ENCODE measurements at places on chromosomes 16 and 17.
A peak's percentile ranks its signal among the peaks of the same experiment; 100 is the strongest.

DNA sequence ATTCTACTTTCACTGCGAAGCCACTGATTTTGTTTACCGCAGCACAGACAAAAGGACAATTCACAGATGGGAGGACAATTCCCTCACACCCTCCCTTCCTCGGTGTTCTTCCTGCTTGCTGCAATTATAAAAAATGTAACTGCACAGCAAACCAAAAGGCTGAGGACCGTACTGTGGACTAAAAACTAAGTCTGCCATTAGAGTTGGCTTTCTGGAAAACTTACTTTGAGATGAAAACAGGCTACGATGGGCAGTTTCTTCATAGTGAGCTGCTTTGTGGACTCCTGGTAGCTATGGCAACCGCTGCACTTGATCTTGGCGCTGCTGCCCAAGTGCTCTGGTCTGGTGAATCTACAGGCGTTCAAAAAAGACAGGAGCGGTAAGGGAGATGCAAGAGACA is 35.2 kb downstream of the USP22 start:
- no peak for DNase-seq

DNA sequence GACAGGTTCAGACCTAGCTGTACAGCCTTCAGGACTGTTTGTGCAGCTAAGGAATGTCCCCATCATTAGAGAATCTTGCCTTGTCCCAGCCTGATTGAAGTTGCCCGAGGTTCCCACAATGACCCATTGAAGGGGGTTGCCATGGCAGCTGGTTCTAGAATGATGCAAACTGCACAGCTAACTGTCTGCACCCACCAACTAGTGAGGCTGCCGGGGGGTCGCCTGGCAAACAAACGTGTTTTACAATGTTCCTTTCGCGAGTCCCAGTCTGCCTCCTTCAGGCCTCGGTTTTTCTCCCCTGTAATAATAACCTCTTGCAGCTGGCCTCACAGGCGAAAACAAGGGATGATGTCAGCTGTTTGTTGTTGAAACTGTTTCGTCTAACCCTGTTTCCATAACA is 5.5 kb downstream of the C16orf96 start:
- DNase-seq = no peak

DNA sequence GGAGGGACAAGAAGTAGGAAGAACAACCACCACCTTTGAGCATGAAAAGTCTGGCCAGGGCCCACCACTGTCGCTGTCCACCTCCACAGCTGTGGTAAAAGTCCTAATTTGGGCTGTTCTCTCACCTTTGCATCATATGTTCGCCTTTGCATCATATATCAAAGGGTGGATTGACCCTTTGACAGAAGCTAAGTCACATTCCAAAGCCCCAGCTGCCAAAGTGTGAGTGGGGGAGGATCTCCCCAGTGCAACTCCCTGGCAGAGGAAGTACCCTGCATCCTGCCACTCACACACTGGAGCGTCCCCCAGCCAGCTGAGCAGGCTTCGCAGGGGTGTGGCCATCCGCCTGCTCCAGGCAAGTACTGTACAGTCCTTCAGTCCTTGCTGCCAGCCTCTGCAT is 12.7 kb upstream of the SPECC1 start:
- no peak for DNase-seq

GRCh38 chr17:38563362-38564253 is 42.1 kb downstream of the SRCIN1 start:
- no peak for DNase-seq

GRCh38 chr17:36892112-36892838 is 45.0 kb upstream of the LHX1 start:
- no peak for DNase-seq

- no peak for DNase-seq
Observed at GRCh38 chr16:8928467-8928957, 35.2 kb downstream of the USP7 start.

GRCh38 chr16:84266451-84266850 is 26.6 kb upstream of the KCNG4 start:
- no peak for DNase-seq

- no peak for DNase-seq
Observed at GRCh38 chr17:59651346-59651745, 31.7 kb downstream of the CLTC start.

- no peak for DNase-seq
Observed at GRCh38 chr17:83035722-83036121, 43.7 kb upstream of the METRNL start.

DNA sequence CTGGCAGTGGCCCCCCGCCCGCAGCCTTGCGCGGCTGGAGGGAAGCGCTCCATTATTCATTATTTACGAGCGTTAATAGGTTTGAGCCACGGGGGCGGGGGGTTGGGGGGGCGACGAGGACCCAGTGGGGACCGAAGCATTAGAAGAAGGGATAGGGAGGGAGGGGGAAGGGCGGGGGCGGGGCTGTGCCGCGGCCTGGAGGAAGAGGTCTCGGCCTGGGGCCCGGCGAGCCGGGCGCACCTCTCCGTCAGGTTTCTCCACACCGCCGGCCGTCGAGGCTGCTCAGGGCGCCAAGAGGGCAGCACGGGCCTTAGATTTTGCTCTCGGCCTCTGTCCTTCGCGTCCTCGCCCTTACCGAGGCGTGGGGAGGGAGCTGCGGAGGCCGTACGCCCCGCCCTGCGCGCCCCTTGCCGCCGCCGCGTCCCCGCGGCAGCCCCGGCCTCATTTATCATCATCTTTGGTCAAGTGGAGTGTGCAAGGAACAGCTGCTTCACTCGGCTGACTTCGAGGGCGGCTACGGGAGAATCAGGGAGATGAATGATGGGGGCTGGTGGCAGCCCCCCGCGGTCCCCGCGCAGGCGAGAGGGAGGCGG is 54.2 kb downstream of the SREBF1 start:
- no peak for DNase-seq

DNA sequence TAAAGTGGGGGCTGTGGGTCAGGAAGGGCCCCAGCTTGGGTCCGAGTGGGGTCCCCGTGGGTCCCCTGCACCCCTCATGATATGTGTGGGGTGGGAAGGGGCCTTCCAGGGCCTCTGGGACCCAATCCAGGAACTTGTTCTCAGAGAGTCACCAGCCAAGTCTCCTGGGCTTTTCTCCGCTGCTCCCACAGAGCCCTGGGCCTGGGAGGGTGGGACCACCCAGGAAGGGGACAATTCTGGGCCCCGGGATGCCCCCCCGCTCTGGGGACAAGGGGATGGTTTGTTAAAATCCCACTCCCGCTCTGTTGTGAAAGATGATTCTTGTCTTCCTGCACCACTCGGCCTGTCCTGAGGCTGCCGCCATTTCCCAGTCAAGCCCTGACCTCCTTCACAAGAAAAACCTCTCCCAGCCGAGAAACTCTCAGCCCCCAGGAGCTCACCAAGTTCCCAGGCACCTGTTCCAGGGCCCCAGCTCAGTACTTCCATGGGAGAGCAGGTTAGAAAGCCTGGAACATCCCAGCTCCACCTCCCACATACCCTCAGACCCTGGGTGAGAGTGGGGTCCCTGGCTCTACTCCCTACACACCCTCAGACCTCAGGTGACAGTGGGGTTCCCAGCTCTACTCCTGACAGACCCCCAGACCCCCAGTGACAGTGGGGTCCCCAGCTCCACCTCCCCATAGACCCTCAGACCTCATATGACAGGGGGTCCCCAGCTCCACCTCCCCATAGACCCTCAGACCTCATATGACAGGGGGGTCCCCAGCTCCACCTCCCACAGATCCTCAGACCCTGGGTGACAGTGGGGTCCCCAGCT is 75.1 kb downstream of the METRNL start:
- no peak for DNase-seq

DNA sequence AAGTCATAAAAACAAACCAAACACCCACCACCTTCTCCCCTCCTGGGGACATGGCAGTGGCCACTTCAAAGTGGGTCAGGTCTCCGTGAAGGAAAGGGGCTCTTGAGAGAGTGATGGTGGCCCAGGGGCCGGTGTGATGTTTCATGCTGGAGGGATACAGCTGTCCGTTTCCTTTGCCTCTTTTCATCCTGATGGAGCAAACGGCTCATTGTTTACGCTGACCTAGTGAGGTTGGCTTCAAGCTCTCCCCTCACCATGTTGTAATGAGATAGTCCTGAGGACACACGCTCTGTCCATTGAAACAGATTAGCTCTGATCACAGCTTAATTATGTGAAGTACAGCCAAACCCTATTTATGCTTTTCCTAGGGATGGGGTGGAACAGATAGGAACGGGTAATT is 34.2 kb downstream of the CDH13 start:
- no peak for DNase-seq

- DNase-seq = no peak
Observed at GRCh38 chr16:88317613-88317965, 65.2 kb upstream of the ZNF469 start.

GRCh38 chr16:87812200-87812656 is 46.4 kb upstream of the KLHDC4 start:
- DNase-seq = no peak

GRCh38 chr17:69764146-69764545 is 310.9 kb upstream of the KCNJ16 start:
- no peak for DNase-seq

DNA sequence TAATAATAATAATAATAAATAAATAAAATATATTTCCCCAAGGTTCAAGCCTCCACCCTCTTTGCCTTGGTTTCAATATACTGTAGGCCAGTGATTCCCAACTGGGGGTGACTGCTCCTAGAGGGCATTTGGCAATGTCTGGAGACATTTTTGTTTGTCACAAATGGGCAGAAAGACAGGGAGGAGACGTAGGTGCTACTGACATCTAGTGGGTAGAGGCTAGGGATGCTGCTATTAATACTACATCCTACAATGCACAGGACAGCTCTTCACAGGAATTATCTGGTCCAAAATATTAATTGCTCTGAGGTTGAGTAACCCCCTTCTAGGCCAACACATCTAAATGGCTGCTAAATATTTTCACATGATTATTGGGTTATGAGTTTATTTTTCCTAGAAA is 12.8 kb upstream of the PRR14 start:
- no peak for DNase-seq

DNA sequence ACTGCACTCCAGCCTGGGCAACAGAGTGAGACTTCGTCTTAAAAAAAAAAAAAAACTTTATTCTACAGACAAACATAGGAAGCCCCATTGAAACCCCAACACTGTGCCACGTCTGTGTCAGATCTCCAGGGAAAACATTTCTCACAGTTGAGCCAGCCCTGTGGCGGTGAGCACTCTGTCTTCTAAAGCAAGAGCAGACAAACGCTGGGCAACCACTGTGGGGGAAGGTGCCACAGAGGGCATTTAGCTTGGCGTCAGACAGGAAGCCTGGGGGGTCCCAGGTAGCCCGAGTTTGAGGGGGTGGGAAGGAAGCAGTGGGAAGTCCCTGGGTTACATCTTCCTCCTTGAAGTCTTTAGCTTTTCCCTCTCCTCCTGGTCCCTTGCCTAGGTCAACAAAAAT is 16.0 kb downstream of the C17orf100 start:
- DNase-seq = no peak

- DNase-seq = no peak
Observed at GRCh38 chr17:63540590-63540989, 9.7 kb upstream of the DCAF7 start.

- peak; percentile 24 for DNase-seq
Observed at GRCh38 chr17:10226930-10227695, 28.7 kb upstream of the GAS7 start.

- no peak for DNase-seq
Observed at GRCh38 chr16:52680993-52681392, 134.1 kb upstream of the TOX3 start.

- DNase-seq = no peak
Observed at GRCh38 chr17:12445331-12445730, 220.4 kb upstream of the MYOCD start.

DNA sequence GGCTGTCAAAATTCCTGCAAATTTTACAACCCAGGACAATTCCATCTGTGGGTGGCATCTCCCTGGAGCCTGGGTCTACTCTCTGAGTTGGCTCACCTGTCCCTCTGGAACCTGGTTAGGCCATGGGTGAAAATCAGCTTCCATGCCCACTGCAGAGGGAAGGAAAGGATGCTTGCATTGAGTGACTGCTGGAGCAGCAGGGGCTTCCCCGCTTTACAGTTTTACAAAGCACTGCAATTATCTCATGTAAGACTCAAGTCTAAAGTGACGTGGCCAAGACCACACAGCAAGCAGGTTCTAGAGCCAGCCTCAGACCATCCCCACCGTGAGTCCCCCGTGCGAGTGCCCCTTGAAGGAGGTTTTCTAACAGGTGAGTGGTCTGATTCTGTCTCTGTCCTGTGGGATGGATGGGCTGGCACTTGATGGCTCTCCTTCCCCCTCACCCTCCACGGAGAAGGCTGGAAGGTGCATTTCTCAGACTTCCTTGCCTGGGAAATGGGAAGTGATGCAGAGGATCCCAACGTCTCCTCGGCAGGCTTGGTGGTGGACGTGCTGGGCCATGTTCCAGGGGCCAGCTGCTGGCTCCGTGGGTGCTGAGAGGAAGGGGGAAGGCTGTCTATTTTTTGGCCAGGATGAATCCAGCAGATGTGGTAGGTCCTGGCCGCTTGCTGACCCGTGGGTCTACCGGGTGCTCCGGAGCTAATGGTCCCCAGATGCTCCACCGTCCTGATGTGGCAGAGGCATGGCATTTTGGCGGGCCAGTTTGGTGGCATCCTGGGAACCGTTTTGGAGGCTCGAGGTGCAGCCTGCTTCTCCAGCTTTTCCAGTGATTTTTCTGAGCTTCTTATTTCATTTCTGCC is 26.3 kb upstream of the CBX4 start:
- DNase-seq = no peak

DNA sequence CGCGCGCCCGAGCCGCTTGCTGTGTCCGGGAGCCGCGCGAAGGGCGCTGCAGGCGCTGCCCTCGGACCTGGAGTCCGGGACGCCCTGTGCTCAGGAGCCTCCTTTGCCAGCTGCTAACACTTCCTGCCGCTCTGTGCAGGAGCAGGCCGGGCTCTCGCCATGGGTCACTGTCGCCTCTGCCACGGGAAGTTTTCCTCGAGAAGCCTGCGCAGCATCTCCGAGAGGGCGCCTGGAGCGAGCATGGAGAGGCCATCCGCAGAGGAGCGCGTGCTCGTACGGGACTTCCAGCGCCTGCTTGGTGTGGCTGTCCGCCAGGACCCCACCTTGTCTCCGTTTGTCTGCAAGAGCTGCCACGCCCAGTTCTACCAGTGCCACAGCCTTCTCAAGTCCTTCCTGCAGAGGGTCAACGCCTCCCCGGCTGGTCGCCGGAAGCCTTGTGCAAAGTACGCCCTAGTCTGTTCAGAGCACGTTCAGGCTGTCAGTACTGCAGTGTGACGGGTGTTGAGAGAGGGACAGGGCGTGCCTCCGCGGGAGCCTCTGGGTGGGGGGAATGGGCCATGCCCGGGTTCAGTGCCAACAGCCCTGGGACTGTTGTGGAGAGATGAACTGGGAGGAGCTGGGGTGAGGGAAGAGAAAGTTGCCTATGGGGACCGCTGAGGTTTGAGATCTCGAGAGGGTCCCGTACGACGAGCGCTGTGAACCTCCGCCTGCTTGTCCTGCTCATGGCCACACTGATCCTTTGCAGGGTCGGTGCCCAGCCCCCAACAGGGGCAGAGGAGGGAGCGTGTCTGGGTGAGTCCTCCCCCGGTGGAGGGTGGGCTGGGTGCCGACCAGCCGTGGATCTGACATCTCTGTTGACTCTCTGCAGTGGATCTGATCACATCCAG is 1.3 kb downstream of the ZNF276 start:
- DNase-seq = no peak

- DNase-seq = no peak
Observed at GRCh38 chr17:38428112-38428642, at the start of gene ARHGAP23. Gene ARHGAP23, plus strand, starts transcription at chr17:38428464. Its CDS starts 22 bp downstream, at chr17:38428486.

- DNase-seq = no peak
Observed at GRCh38 chr16:54506214-54506580, 219.6 kb upstream of the IRX3 start.

- no peak for DNase-seq
Observed at GRCh38 chr17:80349151-80349651, 65.8 kb upstream of the ENDOV start.
